NCI-H146 (cell line): ENCODE measurements at places on chromosomes 2 and 18.

DNA sequence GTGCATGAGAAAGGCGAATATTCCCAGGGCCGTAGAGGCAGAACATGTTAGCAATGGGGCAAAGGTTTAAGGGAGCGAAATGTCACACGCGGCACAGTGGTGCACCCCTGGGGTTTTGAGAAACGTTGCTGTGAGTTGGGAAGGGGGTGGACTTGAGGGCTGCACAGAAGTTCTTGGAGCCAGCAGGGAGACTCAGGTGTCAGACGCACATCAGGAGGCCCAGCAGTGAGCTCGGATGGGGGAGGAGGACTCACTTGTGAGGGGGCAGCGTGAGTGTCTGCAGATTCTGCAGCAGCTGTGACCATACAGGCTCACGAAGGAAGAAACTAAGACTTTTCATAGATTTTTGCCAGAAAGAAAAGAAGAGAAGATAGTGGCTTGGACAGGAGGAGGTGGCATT lies 218.2 kb downstream of the SNTG2 start:
- DNase-seq: no peak

DNA sequence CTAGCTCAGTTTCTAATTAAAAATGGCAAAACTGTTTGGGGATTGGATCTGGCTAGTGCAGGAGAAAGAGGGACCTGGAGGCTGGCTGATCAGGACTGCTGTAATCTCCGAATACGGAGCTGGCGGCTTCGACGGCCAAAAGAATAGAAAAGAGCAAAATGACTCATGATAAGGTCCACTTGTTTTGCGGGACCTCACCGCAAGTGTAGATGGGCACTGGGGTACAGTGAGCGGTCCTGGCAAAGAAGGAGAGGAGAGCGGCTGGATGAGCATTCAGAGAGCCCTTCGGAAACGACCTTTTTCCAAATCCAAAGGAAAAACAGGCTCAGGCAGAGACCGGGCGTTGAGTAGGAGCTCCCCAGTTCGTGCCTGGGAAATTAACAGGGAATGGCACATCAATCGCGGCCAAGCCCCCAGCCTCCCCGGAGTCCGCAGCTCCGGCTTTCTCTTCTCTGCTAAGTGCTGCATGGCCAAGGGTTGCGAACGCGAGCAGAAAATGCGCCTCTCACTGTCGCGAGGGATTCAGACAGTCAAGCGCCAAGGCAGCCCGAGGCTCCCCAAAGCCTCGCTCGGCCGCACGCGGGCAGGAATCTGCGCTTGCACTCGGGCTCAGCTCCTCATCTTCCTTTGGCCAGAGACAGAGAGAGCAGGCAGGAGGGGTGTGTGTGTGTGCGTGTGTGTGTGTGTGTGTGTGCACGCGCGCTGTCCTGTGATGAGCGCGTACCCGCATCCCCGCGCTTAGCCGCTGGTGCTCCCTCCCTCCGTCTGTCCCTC lies 1.8 kb downstream of the DCC start:
- DNase-seq: peak; percentile 50

- no peak for DNase-seq
Observed at GRCh38 chr2:144215701-144216675, 303.9 kb downstream of the ZEB2 start.

DNA sequence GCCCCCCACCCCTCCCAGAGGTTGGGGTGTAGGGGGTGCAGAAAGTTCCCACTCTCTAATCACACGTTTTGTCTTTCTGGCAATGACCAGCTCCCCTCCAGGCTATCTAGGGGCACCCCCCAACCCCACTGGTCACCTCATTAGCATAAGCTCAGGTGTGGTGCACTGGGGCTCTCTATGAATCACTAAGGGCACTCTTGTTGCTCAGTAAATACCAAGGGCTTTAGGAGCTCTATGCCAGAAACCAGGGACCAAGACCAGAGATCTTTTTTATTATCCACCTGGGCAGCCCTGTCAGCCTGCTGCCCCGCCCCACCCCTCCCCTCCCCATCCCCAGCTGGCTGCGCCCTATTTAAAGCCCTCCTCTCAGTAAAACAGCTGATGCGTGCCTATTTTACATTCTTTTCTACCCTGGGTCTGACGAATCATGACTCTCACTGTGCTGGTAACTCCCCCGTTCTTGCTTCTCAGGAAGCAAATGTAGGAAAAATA lies 24.3 kb downstream of the NCK2 start:
- no peak for DNase-seq

DNA sequence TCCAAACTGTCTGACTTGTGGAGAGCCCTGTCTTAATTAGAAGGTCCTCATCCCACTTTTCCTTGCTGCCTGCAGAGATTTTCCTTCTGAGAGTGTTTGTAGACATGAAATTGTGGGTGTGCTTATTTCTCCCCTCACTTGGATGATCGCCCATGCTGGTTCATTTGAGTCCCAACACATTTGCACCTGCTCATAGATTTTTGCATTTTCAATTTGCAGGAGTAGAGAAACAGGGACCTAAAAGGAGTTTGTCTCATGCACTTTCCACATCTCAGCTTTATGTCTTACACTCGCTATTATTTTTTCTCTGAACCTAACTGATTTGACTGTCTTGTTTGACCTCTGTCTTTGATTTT lies 33.2 kb upstream of the FHL2 start:
- no peak for DNase-seq

- DNase-seq: no peak
Observed at GRCh38 chr18:9823805-9824473, 61.8 kb upstream of the TXNDC2 start.

DNA sequence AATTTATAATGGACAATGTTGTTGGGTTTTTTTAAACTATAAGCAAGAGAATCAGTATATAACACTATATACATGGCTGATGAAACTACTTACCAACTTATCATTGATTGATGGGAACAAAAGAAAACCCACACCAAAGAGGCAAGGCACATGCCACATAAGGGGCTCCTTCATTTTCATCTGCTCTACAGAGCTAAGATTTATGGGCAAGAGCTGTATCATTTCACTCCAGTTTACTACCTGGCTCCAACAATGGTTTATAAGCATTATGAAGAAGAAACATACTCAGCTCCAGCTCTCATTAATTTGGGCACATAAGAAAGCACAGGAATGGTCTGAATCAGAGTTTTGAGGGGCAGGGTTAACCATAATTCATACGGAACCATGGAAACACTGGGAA lies 283.3 kb downstream of the AGPS start:
- no peak for DNase-seq

GRCh38 chr2:147482111-147482895 lies 362.5 kb upstream of the ACVR2A start:
- DNase-seq: no peak

DNA sequence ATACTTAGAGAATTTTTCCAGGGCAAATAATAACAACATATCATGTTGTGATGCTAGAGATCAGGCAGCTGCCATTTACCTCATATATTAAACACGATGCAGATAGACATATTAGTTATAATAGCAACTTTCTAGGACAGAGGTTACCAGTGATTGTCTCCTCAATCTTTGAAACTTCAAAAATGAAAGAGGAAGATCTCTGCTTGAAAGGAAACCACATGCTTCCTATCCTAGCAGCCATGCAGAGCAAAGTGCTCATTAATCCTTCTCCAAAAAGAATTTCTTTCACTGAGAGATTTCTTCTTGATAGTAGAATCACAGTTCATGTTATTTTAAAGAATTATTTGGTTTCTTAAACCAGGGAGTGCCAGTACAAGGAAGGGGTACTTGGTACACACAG lies 317.2 kb downstream of the CPS1 start:
- no peak for DNase-seq
